Caki2 (cell line): ENCODE measurements at places on chromosomes 12 and 14. TPM values are rescaled to one million over a fixed set of nuclear protein-coding genes. Genes with fewer than 3 reads are reported as not detected.

Gene RPL10L
- total RNA-seq = not detected in 2 replicates

Gene OR4N5
- total RNA-seq = not detected in 2 replicates

Gene ATN1
- total RNA-seq = 0.84 and 2.8 TPM in 2 replicates

Gene PRORP
- total RNA-seq = 22.8 and 40.7 TPM in 2 replicates

Gene PPP1R36
- total RNA-seq = not detected in 2 replicates

Gene TBC1D30
- 9.4 and 10.7 TPM in 2 replicates for total RNA-seq

Gene PPM1H
- 33.3 and 34.3 TPM in 2 replicates for total RNA-seq

Gene C14orf132
- 1.3 and 2.6 TPM in 2 replicates for total RNA-seq
